ENCODE measurements at places on chromosomes 2 and 18.
A peak's percentile ranks its signal among the peaks of the same experiment; 100 is the strongest.

- DNase-seq: no peak
These were observed 14.9 kb downstream of the NLRC4 start for GRCh38 chr2:32249731-32250236.

GRCh38 chr2:160214461-160215445 lies 14.7 kb upstream of the ITGB6 start:
- no peak for DNase-seq

GRCh38 chr2:54672590-54673456 lies 50.6 kb upstream of the EML6 start:
- DNase-seq: no peak

DNA sequence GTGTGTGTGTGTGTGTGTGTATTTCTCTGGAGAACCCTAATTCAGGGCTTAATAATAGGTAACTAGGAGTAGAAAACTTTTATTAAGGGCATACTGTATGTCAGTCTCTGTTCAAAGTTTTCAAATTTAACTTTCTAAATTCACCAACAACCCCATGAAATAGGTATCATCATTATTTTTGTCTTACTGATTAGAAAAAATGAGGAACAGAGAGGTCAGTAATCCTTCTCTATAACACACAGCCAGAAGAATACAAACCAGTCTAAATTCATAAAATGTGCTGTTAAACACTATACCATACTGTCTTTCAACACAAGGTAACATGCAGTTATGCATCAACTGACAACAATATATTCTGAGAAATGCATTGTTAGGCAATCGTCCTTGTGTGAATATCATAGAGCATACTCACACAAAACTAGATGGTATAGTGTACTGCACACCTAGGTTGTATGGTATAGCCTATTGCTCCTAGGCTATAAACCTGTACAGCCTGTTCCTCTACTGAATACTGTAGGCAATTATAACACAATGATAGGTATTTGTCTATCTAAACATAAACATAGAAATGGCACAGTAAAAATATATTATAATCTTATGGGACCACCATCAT lies 143.1 kb downstream of the PTH2R start:
- DNase-seq: no peak

- DNase-seq: no peak
These were observed 133.0 kb downstream of the FSHR start for GRCh38 chr2:49021271-49021670.

GRCh38 chr2:15938803-15939555 lies 1.4 kb upstream of the MYCN start:
- DNase-seq: no peak

DNA sequence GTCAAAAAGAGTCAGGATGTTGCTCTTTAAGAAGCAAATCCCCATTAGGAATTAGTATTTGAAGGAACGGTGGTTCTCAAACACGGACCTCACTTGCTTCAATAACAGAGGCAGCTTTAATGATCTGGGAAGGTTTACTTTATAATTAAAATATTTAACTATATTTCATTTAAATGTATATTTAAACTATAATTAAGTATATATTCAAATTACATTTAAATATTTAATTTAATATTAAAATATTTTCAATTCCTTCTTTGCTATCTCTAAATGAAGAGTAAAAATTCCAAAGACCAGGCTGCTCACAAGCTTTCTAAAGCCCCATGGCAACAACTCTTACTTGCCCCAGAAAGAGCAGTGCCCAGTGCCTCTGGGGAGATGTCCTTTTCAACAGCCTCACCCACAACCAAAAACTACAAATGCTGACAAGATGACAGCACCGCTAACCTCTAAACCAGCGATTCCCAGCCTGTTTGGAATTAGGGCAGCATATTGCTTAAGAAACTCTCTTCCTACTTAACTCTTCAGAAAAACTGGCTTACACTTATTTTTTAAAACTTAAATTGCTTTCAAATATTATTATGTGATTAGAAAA lies 62.9 kb upstream of the POU3F3 start:
- DNase-seq: no peak

GRCh38 chr2:16656784-16657391 lies 8.7 kb downstream of the CYRIA start:
- no peak for DNase-seq

- DNase-seq: no peak
These were observed 61.1 kb upstream of the THOC1 start for GRCh38 chr18:328928-329327.

DNA sequence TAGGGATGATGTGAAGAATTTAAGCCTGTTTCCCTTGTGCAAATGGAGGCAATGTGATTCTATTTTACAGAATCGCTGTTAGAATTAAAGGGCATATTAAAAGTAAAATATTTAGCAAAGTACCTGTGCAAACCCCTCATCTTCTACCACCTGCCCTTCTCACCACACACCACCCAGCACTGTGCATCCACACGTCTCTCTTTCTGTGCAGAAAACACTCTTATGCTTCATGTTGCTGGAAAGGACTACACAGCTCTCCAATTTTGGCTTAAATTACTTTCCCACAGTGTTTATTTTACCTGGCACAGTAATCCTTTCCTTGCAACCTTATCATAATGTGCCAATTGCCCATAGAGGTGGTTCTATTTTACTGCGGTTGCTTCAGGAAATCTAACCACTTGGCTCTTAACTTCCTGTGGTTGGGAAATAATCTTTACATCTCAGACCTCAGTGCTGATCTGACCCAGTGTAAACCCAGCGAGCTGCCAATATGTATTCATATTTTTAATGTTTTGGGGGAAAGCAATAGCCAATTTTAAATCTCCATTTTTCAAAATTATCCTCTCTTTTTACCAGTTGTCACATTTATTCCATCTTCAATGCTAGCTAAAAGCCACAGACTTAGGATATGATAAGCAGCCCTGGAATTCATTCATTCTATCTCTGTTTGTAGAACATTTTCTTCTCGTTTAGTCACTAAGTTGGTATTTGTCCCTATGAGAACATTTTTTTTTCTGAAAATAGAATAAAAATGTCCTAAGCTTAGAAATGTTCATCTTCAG lies 250.9 kb downstream of the DSEL start:
- DNase-seq: peak; percentile 27

GRCh38 chr2:156189584-156189983 lies 142.9 kb downstream of the NR4A2 start:
- DNase-seq: no peak

GRCh38 chr18:7034924-7035323 lies 82.7 kb downstream of the LAMA1 start:
- DNase-seq: no peak

GRCh38 chr18:4639628-4640310 lies 184.7 kb upstream of the DLGAP1 start:
- DNase-seq: no peak

- no peak for DNase-seq
These were observed 55.2 kb downstream of the CSRNP3 start for GRCh38 chr2:165524720-165525119.

DNA sequence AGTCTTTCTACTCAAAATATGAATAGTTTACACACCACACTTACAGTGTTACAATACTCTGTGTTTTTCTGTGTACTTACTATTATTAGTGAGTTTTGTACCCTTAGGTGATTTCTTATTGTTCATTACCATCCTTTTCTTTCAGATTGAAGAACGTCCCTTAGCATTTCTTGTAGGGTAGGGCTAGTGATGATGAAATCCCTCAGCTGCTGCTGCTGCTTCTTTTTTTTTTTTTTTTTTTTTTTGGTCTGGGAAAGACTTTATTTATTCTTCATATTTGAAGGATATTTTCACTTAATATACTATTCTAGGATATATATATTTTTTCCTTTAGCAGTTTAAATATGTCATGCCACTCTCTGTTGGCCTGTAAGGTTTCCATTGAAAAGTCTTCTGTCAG lies 29.0 kb upstream of the SERPINB2 start:
- no peak for DNase-seq

GRCh38 chr2:234435836-234436481 lies 60.9 kb downstream of the ARL4C start:
- no peak for DNase-seq

DNA sequence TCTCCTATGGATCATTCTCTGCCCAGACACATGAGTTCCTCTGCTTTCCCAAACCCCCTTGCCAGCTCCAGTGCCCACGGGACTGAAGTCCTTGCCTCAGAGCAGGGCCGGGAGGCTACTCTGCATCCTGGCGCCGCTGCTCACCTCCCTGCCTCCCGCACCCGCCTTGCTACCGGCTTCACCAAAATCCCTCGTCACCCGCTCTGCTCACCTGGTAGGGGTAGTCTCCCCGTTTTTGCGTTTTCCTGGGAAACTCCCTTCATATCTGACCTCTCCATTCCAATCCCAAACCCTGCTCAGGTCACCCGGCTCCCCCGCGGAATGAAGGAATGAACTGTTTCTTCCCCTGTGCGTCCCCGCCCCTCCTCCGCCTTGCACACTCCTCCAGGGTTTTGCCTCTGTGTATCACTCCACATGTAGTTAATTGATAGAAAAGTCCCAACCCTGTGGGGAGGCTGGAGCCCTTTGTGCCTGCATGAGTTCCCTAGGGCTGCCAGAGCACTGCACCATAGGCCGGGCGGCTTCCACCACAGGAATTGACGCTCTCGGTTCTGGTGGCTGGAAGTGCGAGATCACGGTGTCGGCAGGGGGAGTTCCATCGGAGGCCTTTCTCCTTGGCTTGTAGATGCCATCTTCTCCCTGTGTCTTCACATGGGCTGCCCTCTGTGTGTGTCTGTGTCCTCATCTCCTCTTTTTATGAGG lies 2.0 kb upstream of the DGKD start:
- no peak for DNase-seq

- DNase-seq: peak; percentile 49
These were observed 41.9 kb downstream of the LPIN2 start for GRCh38 chr18:2970772-2971659.

GRCh38 chr2:47508641-47509040 lies 105.7 kb downstream of the MSH2 start:
- no peak for DNase-seq

GRCh38 chr2:184031402-184032147 lies 566.8 kb upstream of the ZNF804A start:
- DNase-seq: no peak
